Lung (tissue), 17 donors: ENCODE measurements at places on chromosomes 3 and 15.

- no peak for DNase-seq
Measured at GRCh38 chr15:78426300-78426699, 11.7 kb upstream of the IREB2 start.

- DNase-seq, result no peak
Measured at GRCh38 chr3:127663151-127663550, 9.6 kb upstream of the ABTB1 start.

DNA sequence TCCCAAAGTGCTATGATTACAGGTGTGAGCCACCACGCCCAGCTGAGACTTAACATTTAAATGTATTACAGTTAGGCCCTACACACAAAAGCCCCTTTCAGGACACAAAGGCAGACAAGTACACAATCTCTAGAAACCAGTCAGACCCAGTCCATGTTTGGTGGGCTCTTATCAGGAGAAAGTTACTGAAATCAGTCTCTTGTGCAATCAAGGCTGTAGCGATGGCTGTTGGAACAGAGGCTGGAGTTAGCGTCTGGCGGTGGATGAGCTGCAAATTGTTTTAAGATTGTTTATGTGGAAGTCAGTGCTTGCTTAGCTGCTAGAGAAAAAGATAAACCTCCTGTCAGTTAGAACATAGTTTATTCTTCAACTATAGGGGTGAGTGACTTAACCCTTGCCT, 89.5 kb upstream of the SNRPN start:
- peak; percentile 31 for DNase-seq

- no peak for DNase-seq
Measured at GRCh38 chr3:118938183-118938961, 96.3 kb downstream of the IGSF11 start.

- no peak for DNase-seq
Measured at GRCh38 chr3:33883951-33884561, 85.6 kb downstream of the PDCD6IP start.

- no peak for DNase-seq
Measured at GRCh38 chr3:22115581-22115980, 364.6 kb upstream of the ZNF385D start.

DNA sequence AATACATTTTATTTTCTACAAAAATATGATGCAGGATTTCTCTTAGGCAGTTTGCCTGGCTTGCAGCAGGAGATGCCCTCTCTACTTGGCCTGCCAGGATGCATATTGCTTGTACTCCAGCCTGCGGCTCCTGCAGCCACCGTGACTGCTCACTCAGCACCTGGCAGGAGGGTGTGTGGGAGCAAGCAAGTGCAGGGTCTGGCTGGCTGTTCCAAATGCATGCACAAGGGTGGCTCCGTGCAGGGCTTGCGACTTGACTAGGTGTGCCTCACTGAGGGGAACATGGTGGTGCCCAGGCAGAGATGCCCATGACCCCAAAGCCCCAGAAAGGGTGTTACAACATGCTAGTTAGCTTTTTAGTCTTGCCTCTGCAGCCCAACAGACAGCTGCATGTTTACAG, 1240.2 kb upstream of the ALCAM start:
- DNase-seq, result no peak

DNA sequence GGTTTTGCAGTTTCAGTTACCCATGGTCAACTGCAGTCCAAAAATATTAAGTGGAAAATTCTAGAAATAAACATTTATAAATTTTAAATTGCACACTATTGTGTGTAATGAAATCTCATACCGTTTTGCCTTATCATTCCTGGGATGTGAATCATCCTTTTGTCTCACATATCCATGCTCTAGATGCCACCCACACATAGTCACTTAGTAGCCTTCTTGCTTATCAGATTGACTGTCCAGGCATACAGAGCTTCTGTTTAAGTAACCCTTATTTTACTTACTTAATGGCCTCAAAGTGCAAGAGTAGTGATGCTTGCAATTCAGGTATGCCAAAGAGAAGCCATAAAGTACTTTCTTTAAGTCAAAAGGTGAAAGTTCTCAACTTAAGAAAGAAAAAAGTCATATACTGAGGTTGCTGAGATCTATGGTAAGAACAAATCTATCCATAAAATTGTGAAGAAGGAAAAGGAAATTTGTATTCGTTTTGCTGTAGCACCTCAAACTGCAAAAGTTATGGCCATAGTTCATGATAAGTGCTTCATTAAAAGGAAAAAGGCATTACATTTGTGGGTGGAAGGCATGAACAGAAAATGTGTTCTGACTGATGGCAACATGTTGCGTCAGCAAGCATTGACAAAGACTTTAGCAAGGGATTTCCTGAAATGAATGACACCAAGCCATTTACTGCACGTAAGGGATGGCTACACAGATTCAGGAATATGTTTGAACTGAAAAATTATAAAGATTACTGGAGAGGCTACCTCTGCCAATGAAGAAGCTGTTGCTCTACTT, 43.8 kb downstream of the SPATA16 start:
- DNase-seq, result no peak

DNA sequence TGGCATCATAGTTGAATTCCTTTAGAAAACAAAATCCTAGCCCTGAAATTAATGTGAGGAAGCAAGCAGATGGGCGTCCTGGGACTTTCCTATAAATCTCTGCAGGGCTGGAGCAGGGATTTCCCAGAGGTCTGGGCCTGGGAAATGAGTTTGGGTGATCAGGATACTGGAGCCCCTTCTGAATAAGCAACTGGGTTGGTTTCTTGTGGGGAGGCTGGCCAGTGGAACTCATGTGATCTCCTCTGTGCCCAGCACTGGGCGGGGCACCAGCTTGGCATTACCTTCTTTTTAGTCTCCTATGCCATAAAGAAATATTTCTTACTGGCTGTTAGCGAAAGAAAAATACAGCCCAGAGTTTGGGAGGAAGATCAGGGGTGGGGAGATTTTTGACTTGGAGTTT, 1.7 kb downstream of the THSD4 start:
- DNase-seq, result no peak

DNA sequence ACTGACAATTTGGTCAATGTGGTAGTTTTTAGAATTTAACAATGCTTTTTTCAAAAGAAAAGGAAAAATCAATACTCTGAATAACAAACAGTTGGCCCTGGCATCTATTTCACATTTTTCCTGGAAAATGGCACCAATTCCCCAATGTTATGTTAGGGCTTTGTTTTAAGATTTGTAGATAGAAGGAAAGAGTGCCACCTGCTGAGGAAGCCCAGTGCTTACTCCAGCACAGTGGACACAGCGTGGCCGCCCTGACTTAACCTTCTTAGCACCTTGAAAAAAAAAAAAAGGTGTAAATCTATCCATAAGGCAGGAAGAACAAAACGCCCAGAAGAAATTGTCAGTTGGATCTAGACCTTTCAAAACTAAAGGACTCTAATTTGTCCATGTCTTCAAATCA, 110.7 kb upstream of the CNTN4 start:
- DNase-seq, result peak; percentile 22

DNA sequence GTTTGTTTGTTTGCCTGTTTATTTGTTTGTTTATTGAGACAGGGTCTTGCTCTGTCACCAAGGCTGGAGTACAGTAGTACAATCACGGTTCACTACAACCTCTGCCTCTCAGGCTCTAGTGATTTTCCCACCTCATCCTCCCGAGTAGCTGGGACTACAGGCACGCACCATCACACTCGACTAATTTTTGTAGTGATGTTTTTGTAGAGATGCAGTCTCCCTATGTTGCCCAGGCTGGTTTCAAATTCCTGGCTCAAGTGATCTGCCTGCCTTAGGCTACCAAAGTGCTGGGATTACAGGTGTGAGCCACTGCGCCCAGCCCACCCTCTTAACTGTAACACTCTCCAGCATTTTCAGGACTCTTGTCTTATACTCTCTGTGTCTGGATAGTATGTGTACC, 26.7 kb downstream of the PLD1 start:
- DNase-seq, result no peak

- DNase-seq, result peak; percentile 73
Measured at GRCh38 chr3:12135029-12135657, 23.6 kb downstream of the TIMP4 start.

GRCh38 chr3:8650583-8651416, 6.2 kb upstream of the SSUH2 start:
- no peak for DNase-seq

GRCh38 chr3:139517321-139518065, 22.0 kb downstream of the RBP1 start:
- peak; percentile 28 for DNase-seq

DNA sequence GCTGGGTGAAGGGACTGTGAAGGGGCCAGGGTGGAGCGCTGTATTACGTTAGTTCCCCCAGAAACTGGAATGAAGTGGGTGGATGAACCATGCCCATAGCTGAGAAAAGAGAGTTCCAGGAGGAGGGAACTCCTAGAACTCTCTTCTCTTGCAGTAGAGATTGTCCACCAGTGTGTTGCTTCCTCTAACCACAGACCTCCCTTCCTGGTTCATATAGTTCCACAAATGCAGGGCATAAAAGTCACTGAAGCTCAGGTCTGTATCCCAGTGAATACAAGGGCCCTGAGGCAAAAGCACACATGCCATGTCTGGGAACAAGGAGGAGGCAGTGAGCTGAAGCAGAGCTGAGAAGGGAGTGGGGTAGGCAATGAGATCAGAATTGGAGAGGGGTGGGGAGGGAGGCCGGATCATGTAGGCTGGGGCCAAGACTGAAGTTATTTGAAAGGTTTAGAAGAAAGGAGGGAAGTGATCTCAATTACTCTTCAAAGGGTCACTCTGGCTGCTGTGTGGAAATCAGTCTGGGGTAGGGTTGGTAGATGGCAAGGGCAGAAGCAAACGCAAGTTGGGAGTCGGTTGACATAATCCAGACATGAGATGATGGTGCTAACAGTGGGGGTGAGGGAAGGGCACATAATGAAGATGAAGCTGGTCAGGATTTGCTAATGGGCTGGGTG, 6.5 kb downstream of the A4GNT start:
- no peak for DNase-seq

- DNase-seq, result no peak
Measured at GRCh38 chr15:74529921-74530320, 11.1 kb upstream of the ARID3B start.

DNA sequence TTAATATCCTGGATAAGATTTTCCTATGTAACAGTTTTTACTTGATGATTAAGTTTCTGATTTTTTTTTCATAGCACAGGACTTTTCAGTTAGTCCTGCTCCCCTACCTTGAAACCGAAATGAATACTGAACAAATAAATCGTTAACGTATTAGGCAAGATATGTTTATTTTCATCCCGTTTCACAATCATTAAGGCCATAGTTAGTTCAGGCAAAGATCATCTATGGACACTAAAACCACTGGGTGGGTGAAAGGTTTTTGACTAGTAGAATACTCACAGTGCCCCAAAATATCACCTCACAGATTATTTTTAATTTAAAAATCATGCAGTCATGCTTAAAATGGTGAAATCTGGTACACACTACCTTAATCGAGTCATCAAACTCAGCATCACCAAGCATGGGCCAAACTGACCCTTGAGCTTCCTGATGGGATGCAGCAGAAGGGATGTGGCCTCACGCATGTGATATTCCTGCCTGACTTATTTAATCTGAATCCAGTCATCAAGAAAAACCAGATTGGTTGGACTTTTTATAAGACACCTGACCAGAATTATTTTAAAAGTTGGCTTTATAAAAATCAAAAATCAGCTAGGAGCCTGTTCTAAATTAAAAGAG, 365.0 kb downstream of the LPP start:
- no peak for DNase-seq

DNA sequence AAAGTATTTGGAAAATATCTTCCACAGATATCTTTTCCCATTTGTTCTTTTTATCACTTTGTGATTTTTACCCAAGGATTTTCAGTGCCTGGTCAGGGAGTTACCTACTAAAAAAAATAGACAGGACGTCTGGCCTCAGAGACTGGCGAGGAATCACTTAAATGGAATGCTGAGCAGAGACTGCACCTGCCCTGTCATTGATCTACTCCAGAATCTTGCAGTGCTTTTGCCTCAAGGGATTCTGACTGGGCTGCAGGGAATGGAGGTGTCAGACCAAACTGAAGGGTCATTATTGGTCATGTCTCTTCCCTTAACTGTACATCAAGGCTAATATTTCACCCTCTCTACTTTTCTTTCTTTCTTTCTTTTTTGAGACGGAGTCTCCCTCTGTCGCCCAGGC, 12.1 kb upstream of the RYR3 start:
- DNase-seq, result no peak

- peak; percentile 89 for DNase-seq
Measured at GRCh38 chr3:177810162-177810623, 612.9 kb upstream of the TBL1XR1 start.

- DNase-seq, result peak; percentile 19
Measured at GRCh38 chr3:188558343-188559071, 404.6 kb downstream of the LPP start.

DNA sequence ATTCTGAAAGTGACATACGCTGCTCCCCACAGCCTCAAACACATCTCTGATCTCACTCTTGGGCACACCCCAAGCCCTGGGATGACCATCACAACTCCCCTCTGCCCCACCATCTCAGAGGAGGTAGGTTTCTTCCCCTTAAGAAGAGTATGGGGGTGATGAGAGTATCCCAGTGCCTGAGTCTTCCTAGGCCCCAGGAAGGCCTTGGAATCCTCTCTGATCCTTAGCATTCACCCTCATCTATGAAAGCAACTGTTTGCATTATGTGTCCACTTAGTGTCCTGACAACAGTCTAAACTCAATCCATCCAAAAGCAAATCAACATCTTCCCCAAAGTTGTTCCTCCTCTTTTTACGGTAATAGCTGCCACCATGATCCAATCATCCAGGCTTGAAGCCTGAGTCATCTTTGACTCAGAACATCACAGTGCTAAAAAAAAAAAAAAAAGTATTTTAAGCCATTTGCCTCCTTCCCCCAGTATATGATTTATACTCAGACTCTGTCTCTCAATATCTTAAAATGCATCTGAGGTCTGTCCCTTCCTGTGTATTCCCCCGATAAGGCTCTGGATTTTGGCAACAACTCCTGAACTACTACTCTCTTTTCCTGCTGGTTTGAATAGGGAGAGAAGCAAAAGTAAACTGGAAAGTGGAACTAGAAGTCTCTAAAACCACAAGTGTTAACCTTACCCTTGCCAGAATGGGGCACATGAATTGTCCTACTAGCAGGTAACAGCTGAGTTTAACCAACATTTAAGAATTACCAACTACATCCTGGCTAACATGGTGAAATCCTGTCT, 22.5 kb downstream of the POPDC2 start:
- no peak for DNase-seq

GRCh38 chr3:194575484-194576210, 57.6 kb downstream of the TMEM44 start:
- peak; percentile 52 for DNase-seq

DNA sequence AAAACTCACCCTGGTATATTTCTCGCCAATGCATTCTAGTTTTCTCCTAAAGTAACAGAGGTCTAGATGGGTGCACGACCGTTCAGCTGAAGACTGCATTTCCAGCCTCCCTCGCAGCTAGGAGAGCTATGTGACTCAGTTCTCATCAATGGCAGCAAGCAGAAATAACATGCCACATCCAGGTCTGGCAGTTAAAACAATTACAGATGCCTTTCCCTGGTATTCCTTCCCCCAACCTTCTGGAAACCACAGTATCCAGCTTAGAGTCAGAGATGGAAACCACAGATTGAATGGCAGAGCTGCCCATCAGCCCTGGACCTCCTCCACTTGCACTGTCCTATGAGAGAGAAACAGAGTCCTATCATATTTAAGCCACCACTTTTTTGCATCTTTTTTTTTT, 4.8 kb downstream of the HAPLN3 start:
- no peak for DNase-seq
